Muscle of back (tissue), 13 donors: ENCODE measurements at places on chromosomes 6 and 20. TPM values are rescaled to one million over a fixed set of nuclear protein-coding genes. Genes with fewer than 3 reads are reported as not detected.

Gene TXLNB
- 98.0 TPM for polyA plus RNA-seq

Gene CALHM6
- 3.8 TPM for polyA plus RNA-seq

Gene VSTM2L
- 1.8 TPM for polyA plus RNA-seq

Gene LAMA4
- 228 TPM for polyA plus RNA-seq

Gene GSTA3
- not detected for polyA plus RNA-seq

Gene LTB
- polyA plus RNA-seq: 3.2 TPM

Gene TRIM26
- polyA plus RNA-seq: 14.2 TPM

Gene KHDC1L
- 0.23 TPM for polyA plus RNA-seq

Gene TCP11
- 0.15 TPM for polyA plus RNA-seq

Gene PACRG
- polyA plus RNA-seq: 2.4 TPM

Gene TUBB1
- 1.4 TPM for polyA plus RNA-seq

Gene ACSS1
- 18.4 TPM for polyA plus RNA-seq

Gene TRAPPC3L
- polyA plus RNA-seq: 0.05 TPM

Gene IFT52
- 24.9 TPM for polyA plus RNA-seq

Gene SIRPG
- 0.32 TPM for polyA plus RNA-seq

Gene KCNQ2
- polyA plus RNA-seq: 3.3 TPM

GRCh38 chr6:155004576-155005372, 9.7 kb downstream of the TIAM2 start:
- no peak for DNase-seq

GRCh38 chr6:145898376-145898775, 65.8 kb downstream of the SHPRH start:
- no peak for DNase-seq

GRCh38 chr6:73461537-73462350, at the start of gene MTO1:
MTO1 (plus strand) TSS chr6:73461737; CDS start chr6:73461855, 118 bp downstream.
- peak; percentile 96 for DNase-seq

DNA sequence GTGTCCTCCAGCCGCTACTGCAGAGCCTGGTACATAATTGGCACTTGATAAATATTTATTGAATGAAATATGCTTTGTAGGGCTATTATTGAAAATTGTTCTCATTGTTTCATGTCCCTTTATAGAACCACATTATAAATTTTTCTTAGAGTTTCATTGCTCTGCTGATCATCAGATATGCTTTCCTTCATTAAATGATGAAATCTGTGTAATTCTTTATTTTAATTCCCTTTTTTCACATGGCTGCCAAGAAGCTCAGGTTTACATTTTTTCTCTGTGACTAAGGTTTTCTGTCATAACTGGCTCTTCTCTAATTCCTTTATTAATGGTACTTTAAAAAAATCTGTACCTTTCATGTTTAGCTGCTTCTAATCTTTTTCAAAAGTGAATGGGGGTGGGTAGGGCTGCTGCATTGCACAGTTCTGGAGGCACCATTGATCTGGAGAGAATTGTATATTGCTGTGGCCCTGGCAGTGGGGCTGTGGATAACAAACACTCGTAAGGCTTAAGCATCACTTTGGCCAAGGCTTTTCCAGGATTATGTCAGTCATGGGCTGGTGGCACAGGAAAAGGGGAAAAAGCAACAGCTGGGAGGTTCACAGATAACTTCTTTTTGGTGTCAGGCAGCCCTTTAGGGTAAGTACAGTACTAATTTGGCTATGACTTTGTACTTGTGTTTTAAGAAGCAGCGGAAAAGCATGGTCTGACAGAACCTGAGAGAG, 43.8 kb downstream of the ARFGEF2 start:
- DNase-seq: peak; percentile 13

DNA sequence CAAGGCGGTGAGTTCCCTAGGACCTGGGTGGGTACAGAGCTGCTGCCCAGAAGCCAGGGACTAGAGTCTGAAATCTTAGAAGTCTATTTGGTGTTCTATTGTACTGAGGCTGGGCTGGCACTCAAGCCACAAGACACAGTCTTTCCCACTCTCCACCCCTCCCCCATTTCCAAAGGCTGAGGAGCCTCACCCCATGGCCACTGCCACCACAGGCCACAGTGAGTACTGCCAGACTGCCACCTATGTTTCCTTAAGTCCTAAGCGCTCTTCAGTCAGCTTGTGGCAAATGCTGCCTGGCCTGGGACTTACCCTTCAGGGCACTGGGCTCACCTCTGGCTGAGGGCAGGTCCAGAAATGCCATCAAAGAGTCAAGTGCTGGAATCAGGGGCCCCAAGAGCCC, 469.3 kb downstream of the HAO1 start:
- DNase-seq: no peak

DNA sequence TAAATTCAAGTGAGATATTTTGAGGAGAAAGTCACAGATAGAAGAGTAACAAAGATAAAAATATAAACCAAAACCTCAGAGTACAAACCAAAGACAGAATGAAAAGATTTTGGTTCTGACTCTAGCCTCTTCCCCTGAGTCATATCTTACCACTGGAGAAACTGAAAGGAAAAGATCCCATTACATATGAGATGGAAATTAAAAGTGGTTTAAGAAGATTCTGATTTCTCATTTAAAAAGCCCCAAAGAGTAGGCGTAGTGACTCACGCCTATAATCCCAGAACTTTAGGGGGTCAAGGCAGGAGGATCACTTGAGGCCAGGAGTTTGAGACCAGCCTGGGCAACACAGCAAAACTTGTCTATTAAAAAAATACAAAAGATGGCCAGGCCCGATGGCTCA, 30.6 kb downstream of the SPINT4 start:
- DNase-seq: no peak

GRCh38 chr6:31620586-31621319, at the start of gene PRRC2A:
PRRC2A (plus strand) TSS chr6:31620715; CDS start chr6:31622790, 2,075 bp downstream.
- DNase-seq: no peak

DNA sequence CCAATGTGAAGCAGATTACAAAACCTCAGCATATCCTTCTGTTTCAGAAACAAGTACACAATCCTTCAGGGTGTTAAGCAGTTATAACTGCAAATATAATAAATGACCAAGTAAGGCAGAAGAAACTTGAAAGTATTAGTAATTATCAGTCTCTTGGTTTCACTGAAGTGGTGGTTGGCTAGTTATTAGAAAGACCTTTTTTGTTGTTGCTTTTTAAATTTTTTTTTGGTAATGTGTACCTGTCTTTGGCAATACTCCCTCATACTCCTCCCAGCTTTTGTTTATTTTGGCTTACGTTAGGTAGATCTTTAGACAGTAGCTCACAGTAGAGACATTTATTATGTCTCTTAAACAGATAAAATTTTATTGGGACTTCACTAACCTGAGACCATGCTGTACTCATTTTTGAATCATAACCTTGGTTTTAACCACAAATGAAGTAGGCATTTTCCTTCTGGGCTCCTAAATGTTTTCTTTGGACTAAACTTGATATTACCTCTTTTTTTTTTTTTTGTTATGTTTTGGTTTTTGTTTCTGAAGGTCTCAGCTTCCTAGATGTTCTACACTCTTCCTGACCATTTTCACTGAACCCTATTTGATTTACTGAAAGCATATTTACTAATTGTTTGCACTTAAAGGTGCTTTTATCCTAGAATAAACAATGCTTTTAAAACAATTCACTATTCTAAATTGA, 6.4 kb downstream of the CD2AP start:
- no peak for DNase-seq

- no peak for DNase-seq
Measured at GRCh38 chr20:63047946-63048345, 41.2 kb upstream of the BHLHE23 start.

DNA sequence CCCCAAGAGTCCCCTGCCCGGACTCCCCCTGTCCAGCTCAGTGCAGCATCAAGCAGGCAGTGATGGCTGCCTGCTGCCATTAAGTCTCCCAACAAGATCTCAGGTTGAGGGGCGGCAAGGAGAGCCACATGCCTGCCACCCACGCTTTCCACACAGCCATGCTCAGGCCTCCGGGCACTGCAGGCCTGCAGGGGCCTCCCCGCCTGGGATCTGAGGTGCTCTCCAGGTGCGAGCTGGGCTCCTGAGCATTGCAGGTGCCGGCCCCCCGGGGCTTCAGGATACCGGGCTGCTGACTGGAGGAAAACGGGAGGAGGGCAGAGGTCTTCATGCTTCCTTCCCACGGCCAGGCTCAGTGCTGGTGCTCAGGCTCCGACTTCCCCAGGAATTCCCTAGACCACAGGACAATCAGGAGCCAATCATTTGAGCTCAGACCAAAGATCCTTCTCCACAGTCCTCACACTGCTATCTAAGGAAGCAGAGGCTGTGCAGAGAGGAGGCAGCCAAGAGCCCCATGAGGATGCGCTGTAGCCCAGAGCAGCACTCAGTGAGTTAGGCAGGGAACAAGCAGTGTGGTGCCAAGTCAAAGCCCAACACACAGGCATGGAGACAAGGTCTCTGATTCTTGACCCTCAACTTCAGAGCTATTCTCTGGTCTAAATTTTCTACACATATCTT, 52.7 kb downstream of the PYGB start:
- DNase-seq: no peak

DNA sequence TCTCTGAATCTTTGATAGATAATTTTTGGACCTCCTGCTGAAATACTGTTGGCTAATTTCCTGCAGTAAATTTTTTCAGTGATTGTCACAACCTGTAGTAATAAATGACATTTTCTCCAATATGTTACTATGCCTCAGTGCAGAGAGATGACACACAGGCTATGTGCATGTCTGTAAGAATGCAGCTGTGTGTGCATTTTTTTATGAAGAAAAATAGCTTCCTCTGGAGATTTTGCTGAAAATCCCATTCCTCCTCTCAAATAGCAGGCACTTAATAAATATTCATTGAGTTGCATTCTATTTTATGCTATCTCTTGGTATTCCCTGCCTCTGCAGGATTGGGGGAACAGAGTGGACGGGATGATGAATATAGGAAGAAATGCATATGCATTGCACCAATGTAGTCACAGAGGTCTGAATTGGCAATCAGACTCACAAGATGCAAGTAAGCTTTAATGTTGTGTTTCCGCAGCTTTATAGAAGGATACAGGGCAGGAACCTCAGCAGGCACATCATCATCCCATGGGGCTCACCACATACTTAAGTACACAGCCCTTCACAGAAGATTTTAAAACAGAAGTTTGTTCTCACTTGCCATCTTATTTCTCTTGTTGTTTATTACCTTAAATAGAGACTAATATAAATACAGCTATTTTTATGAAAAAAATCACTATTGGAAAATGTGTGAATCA, 474.7 kb downstream of the EPM2A start:
- no peak for DNase-seq

- DNase-seq: no peak
Measured at GRCh38 chr6:13355043-13355945, 27.0 kb upstream of the TBC1D7 start.

GRCh38 chr20:38197217-38197616, 32.1 kb upstream of the TGM2 start:
- DNase-seq: no peak

GRCh38 chr6:134176264-134176975, 124.0 kb upstream of the SLC2A12 start:
- DNase-seq: peak; percentile 47

- no peak for DNase-seq
Measured at GRCh38 chr20:40688129-40689099, 622 bp downstream of the MAFB start.

DNA sequence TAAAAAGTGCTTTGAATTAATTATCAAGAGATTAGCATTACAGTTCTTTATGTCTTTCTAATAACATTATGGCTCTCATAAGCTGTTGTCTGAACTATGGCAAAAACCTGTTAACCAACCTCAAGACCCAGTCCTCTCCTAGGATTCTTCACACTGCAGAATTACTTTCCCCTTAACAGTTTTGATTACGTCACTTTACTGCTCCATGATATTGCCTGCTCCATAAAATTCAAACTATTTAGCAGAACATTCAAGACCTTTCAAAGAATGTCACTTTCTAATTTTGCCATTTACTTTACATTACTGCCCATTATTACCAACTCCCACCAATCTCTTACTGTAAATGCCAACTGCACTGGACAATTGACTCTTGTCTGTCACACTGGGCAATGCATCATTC, 843.5 kb downstream of the PHF3 start:
- no peak for DNase-seq

DNA sequence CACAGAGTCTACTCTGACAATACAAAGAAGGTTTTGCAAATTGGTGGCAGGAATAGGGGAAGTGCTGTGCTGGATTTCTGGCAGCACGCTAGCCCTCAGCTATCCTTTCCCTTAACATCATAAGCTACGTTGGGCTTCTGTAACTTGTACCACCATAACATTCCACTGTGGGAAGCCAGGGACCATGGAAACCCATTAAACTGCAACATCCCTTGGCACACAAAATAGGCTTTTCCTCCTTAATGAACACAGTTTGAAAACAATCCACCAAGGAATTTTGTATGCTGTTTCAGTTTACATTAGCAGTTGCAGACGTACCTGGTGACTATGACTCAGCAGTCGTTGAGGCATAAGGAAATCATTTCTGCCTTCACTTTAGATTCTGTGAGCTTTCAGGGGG, 203.9 kb upstream of the RAB32 start:
- no peak for DNase-seq

- peak; percentile 23 for DNase-seq
Measured at GRCh38 chr20:16308754-16309153, 264.5 kb downstream of the KIF16B start.

- peak; percentile 77 for DNase-seq
Measured at GRCh38 chr6:85449818-85450759, at the start of gene NT5E. NT5E (plus strand) TSS chr6:85450083; CDS start chr6:85450140, 57 bp downstream.

DNA sequence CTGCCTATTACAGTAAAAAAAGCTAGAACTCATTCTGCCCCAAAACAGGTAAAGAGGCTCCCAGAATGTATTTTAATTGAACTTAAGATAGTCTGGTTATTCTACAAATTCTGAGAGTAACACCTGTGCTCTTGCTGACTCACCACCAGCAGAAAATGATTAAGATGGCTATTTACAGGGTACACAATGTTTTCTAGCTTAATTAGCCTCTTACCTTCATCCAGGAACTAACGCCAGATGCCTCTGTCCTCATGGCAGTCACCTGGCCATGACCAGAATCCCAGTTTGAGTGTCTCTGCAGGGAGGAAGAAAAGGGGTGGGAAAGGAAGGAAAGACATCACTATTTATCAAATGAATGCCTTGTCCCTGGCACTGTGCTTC, 31.3 kb upstream of the PPP1R3G start:
- no peak for DNase-seq

GRCh38 chr6:166782520-166782919, 155.5 kb upstream of the RPS6KA2 start:
- DNase-seq: no peak

DNA sequence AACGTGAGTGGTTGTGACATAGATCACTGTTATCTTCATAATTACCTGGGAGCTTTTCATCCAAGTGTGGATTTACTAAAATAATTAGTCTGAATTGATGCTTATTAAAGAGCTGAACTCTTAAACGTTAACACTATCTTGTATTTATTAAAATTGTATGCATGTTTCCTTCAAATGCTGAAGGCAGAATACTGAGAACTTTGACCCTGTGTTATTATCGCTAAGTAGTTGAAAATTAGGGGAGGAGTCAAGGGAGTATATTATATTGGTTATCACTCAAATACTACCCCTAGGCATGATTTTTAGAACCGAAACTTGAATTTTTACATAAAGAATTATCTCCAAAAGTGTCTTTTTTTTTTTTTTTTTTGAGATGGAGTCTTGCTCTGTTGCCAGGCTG, 5.8 kb downstream of the VAPB start:
- DNase-seq: no peak
